ENCODE measurements at places on chromosomes 16 and 17.

DNA sequence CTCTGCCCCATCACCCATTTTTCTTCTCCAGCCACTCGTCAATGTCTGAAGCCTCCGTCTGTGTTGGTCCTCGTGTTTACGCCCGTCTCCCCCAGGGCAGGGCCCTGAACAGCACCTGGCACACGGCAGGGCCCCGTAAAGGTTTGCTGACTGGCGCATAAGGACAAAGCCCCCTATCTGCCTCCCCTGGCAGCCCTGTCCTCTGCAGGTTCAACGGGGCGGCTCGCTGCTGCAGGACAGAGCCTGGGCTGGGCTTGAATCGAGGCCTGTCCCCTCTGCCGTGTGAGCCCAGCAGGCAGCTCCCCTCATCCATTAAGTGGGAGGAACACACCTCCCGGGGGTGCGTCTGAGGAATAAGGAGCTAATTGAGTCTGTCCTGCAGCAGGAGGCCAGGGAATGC, 46.1 kb upstream of the PABPN1L start:
- no peak for DNase-seq

DNA sequence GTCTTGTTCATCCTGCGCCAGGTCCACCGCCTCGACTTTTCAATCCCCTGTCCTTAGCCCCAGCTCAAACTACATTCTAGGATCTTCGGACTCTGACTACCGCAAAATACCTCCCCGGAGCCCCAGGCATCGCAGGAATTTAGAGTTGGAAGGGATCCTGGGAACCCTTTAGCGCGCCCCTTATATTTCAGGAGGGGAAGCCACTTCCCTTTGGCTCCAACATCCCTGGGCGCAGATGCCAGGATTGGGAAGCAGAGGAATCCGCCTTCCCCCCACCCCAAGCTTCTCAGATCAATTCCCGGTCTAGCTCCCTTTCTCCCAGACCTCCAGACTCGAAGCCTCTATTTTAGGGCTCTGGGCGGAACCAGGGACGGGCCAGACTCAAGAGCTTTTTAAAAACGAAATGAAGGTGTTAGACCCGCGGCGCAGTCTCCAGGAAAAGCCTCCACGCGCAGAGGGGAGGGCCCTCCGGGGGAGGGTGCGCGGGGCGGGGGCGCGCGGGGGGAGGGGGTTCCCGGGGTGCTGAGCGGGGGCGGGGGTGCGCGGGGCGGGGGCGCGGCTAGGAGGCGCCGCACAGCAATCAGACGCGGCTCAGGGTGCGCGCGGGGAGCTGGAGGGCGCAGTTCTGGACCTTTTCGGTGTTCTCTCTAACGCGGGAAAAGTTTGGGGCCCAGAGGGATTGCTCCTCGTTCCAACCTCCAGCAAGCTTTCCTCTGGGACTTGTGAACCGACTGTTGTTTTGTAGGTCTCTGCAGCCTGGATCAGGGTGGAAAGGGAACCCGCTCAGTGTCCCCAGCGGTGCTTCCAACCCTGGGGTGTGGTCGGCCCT, 1.6 kb downstream of the AHSP start:
- peak; percentile 79 for DNase-seq

GRCh38 chr16:1991135-1991551, 1.4 kb downstream of the SYNGR3 start:
- DNase-seq: no peak

- no peak for DNase-seq
Measured at GRCh38 chr16:52573365-52574299, 26.7 kb upstream of the TOX3 start.

- DNase-seq: no peak
Measured at GRCh38 chr16:89123831-89124100, 30.1 kb downstream of the ACSF3 start.

- DNase-seq: no peak
Measured at GRCh38 chr17:76048025-76048605, 21.0 kb upstream of the EVPL start.

- no peak for DNase-seq
Measured at GRCh38 chr17:81524039-81524864, 3.9 kb upstream of the FSCN2 start.

DNA sequence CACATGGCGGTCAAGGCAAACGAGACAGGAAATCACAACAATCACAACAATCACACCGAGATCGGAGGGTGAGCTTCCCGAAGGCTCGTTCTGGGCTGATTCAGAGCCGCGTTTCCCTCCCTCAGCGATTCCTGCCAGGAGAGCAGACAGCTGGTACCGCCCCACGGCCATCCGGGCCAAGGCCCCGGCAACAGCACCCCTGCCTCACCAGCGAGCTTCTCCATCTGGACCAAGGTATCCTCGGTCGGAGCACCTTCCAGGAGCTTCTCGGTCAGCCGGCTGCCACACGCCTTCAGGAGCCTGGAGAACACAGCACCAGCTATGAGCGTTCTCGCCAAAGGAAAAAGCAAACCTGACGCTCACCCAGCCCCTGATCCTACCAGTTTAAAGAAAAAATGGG, 15.2 kb upstream of the PLD6 start:
- no peak for DNase-seq

- peak; percentile 81 for DNase-seq
Measured at GRCh38 chr17:44203731-44204440, 4.2 kb upstream of the ATXN7L3 start.

DNA sequence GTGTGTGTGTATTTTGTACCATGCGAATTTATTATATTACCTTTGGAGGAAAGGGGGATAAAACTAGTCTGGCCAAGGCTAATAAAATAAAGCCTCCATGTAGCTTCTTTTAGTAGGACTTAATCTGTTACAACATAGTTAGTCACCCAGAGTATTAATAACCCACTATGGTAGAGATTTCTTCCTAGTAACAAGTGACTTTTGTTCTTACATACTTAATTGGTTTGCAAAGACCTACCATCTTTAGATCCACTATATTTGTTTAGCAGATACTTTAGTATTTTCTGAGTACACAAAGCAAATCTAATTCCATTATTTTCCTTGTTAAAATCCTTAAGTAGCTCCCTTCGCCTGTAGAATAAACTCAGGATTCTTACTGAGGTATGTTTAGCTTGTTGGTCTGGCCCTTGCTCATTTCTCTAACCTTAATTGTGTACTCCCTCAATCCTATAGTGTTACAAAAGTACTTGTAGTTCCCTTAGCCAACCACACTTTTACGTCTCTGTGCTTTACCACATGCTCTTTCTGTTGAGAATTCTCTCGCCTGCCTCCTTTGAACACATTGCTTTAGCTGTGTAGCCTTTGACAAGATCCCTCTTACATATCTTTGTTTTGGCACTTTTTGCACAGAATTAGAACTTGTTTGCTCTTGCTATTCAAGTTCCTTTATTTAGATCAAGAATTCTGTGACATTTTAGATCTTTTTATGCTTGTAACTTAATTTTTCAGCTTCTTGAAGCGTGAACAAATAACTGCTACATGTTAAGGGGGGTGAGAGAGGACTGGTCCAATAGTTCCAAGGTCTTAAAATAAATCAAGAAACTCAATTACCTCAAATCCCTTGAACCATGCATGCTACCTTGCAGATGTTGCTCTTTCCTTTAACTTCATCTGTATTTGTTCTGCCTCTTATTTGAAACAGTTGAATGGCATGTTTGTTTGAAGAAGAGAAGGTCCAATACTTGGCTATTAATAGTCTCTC, 23.8 kb downstream of the CLTC start:
- DNase-seq: no peak

- DNase-seq: no peak
Measured at GRCh38 chr17:74151551-74152315, 51.7 kb upstream of the RPL38 start.

DNA sequence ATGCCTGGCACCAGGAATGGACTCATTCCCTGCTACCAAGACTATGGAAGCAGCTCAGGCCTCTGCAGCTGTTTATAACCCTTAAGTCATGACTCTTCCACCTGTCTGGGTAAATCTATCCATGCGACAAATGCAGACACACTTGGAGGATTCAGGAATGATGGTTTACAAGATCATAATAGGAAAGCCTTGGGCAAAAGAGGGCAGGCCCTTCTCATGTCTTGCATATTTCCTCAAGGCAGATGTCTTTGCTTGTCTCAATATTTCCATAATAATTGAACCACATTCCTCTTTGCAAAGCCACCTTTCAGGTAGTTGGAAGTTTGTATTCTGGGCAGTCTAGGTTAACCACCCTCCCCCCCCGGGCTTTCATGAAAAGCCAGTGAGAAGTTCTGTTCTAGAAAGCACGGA, 884 bp upstream of the JPT1 start:
- peak; percentile 60 for DNase-seq

DNA sequence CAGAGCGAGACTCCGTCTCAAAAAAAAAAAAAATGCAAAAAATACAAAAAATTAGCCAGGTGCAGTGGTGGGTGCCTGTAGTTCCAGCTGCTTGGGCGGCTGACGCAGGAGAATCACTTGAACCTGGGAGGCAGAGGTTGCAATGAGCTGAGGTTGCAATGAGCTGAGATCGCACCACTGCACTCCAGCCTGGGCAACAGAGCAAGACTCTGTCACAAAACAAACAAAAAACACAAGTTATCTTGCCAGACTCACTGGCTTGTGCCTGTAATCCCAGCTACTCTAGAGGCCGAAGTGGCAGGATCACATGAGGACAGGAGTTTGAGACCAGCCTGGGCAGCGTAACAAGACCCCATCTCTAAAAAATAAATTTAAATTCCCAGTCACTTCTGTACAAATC, 3.4 kb upstream of the ST3GAL2 start:
- DNase-seq: no peak

GRCh38 chr17:60743799-60744198, 66.1 kb downstream of the BCAS3 start:
- DNase-seq: peak; percentile 87

DNA sequence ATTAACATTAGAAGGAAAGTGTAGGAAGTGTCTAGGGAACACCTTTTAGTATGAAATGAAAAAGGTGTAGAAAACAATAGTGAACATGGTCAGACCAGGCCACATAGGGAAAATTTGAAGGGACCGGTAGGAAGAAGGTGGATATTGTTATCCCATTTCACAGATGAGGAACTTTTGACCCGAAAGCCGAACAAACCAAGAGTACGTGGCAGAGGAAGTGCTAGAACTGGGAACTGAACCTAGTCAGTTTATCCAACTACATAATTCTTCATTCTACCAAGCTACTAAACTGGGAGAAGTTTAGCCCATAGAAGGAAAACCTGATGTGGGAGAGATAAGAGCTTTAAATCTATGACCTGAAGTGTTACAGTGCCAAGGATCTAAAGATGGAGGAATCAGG, 43.2 kb downstream of the YPEL2 start:
- no peak for DNase-seq

DNA sequence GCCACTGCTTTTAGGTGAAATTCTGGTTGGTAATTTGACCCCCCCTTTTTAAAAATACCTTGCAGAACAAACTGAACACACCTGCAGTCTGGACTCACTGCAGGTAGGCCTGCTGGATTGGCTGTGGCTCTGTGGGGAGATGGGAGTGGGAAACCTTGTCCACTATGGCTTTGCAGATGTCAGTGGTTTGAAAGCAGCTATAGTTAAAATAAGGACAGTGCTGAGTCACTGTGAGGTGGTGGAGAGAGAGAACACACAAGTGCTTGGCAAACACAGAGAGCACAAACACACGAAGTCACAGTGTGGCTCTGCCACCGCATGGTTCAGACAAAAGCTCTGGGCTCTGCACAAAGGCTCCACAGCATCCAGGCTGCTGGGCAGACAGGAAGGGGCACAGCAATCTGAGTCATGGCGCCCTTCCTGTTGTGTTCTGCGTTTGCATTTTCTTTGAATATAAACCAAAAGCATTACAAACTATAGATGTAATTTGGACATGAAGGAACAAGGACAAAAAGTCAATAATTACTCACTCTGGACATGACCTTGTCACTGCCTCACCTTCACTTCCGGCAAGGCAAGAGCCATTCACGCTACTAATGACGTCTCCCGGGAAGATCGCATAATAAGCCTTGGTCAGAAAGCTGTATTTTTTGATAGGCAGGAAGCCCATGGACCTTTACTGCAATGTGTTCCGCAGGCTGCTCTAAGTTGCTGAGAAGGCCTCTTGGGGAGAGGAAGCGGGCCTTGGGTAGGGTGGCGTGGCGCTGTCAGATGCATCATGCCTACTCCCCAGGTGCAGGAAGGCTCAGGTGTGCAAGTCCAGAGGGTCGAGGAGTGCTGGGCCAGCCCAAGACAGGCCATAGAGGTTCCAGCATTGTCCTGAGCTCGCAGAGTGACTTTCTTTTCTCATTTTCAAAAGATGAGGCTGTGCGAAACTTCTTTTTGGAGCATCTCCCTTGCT, 60.1 kb upstream of the MED9 start:
- no peak for DNase-seq

GRCh38 chr16:3235856-3236669, 1.1 kb upstream of the ZNF200 start:
- no peak for DNase-seq

- DNase-seq: no peak
Measured at GRCh38 chr16:29653471-29653870, 9.6 kb upstream of the SPN start.

DNA sequence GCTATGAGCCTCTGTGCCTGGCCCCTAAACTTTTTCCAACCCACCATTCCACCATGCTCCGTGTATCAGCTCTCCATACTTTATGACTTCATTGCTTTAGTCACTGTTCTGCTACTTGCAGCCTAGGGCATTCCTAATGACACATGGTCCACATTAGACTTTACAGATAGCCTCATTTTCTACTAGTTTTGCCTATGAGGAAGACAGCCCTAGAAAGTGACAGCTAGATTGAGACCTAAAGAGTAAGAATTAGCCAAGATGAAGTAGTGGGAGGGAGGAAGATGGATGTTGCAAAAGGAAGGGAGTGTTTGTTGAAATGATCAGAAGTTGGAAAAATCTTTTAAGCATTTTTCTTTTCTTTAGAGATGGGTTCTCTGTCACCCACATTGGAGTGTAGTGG, 11.0 kb downstream of the C16orf54 start:
- DNase-seq: no peak

DNA sequence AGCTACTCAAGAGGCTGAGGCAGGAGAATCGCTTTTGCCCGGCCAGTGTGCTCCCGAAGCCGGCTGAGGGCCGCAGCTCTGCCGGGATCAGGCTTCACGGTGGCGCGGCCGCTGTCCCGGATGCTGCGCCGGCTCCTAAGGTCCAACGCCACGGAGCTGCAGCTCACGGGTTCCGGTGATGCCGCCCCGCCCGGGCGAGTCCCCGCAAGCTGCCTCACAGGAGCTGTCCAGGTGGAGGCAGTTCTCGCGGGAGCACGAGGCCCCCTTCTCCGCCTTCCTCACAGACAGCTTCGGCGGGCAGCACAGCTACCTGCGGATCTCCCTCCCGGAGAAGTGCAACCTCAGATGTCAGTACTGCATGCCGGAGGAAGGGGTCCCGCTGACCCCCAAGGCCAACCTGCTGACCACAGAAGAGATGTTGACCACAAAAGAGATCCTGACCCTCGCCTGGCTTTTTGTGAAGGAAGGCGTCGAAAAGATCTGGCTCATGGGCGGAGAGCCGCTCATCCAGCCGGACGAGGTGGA, 111.4 kb upstream of the SIAH1 start:
- DNase-seq: no peak

GRCh38 chr17:28661635-28662526, at the start of the genes SDF2 and SUPT6H:
SDF2 (minus strand) TSS chr17:28661906; CDS start chr17:28661876, 30 bp downstream.
SUPT6H (plus strand) TSS chr17:28662205; CDS start chr17:28673402, 11,197 bp downstream.
- DNase-seq: peak; percentile 98

DNA sequence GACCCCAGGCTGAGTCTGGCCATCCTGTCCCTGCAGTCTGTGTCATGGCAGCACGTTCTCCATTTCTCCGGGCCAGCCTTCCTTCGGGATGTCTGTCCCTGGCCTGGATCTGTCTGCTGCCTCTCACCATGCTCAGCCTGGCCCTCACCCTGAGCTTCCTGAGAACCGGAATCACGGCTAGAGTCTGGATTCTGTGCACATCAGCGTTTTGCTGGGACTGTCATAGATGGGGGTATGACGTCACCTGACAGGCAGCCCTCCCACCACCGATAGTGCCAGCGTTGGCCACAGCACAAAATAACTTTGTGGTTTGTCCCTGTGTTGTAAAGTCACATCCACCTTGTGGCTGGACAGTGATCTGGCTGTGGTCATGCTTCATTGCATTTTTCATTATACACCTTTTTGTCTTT, 59.2 kb downstream of the B9D1 start:
- no peak for DNase-seq

All from eye (tissue), 1 donor.